ENCODE measurements at places on chromosomes 4 and X.
A peak's percentile ranks its signal among the peaks of the same experiment; 100 is the strongest.

GRCh38 chr4:39700554-39700953 lies 2.6 kb downstream of the UBE2K start:
- DNase-seq = no peak

- no peak for DNase-seq
These were observed 68.7 kb downstream of the NSD2 start for GRCh38 chr4:1939664-1940509.

GRCh38 chr4:168516841-168517240 lies 20.0 kb downstream of the PALLD start:
- no peak for DNase-seq

DNA sequence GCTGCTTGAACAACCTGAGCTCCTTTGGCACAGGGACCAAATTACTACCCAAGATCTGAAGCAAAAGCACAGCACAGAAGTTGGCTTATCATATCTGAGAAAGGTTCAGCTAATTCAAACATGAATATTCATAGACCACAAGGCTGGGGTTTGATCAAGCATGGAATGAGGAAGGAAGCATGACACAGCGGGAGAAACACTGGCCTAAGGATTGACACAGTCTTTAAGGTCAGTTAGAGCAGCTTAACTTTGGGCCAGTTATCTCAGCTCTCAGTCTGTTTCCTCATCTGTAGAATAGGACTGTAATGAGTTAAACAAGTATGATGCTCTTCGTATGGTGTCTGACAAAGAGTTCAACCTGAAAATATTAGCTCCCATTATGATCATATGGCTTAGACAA lies 88.5 kb upstream of the CBR4 start:
- DNase-seq = no peak

GRCh38 chr4:74021601-74022000 lies 16.9 kb downstream of the CXCL3 start:
- no peak for DNase-seq

- no peak for DNase-seq
These were observed 127.1 kb upstream of the PCDH18 start for GRCh38 chr4:137659431-137659830.

DNA sequence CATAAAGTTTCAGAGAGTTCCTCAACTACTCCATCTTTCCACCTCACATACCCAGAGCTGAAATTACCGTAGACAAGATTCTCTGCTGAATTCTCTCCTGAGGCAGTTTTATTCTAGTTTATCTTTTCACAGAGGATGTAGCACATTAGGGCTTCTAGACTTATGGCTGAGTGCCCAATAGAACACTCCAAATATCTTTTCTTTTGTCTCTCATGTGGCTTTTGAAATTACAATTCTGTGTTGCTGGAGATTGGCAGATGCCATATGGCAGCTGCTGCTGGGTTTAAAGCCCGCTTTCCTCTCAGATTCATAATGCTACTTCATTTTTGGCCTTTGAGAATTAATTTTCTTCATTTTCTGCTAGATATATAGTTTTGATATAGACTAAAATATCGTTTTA lies 107.6 kb upstream of the BANK1 start:
- DNase-seq = no peak

DNA sequence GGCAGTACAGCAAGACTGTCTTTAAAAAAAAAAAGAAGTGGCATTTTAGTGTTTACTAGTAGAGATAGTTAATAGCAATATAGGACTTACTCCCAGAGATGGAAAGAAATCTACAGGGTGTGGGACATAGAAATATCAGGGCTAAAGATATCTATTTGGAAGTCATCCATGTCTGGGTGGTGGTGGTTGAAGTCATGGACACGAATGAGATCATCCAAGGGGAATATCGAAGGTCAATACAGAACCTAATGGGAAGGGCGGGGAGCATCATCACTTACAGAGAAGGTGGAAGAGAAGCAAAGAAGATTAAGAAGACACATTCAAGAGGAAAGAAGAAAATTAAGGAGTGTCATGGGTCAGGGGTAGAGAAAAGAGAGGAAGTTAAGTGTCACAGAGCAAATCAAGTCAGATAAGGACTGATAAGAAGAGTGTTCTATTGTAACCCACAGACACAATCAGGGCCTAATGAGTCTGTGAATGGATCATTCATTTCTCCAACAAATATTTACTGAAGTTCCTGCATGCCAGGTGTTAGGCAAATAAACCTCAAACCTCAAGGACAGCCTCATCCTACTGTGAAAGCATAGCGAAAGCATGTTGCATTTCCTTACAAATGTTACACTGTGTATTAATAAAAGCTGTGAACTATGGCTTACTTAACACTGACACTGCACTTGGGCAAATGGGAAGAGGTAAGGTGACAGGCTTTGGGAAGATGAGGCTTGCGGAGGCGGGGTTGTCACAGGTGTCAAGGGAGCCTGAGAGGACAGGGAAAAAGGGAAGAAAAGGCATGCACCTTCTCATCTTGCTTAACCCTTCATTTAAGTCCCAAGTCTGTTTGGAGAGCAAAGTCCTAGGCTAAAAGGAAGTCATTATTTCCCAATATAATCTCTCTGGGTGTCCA lies 65.3 kb downstream of the ELOVL6 start:
- DNase-seq = no peak

DNA sequence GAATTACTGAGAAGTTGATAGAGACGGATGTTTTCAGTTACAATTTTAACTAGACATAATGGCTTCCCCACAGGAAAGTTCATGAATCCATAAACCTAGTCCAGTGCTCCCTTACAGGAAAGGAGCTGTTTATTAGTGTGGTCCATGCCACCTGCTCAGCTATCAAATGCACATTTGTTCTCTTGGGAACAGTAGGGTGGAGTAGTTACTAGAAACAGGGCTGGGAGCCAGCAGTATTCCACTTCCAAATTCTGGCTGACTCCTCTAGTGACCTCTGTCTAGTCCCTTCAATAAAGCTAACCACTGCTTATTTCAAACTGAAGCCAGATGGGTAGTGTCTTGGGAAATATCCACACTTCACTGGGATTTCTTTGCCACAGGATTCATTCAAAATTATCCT lies 88.4 kb upstream of the TLL1 start:
- no peak for DNase-seq

DNA sequence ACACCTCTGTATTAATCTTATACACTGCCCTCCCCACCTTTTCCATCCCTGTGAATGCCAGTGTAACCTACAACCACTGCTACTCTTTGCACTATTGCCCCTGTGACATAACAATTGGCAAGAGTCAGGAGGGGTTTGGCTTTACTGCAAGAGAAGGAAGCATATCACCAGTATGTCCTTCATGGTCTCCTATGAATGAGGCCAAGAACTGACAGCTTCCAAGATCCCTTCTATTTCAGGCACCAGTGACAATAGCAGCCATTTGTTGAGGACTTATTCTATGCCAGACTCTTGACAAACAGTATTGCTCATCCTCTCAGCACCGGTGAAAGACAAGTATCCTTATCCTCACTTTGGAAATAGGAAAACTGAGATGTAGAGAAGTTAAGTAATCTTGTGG lies 363.9 kb downstream of the MID1IP1 start:
- DNase-seq = no peak

DNA sequence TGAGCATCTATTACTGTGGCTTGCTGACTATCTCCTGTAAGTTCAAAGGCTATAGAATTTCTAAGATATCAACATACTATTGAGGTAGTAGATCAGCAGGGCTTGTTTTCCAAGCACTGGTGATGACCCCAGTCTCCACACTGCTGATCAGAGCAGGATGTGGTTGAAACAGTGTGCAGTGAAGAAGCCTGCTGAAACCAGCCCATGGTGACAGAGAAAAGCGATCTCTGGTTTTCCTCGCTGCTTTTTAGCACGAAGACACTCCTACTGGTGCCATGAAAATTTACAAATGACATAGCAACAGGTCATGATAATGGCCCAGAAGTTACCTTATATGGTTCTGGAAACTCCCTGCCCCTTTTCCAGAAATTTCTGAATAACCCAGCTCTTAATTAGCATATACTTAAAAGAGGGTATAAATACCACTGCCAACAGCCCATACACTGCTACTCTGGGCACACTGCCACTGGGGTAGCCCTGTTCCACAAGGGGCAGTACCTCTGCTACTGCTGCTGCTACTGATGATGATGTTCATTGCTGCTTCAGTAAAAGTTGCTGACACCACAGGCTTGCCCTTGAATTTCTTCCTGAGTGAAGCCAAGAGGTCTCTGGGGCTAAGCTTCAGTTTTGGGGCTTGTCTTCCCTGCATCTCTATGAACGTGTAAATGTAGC lies 1689.5 kb upstream of the PCDH10 start:
- DNase-seq = no peak

DNA sequence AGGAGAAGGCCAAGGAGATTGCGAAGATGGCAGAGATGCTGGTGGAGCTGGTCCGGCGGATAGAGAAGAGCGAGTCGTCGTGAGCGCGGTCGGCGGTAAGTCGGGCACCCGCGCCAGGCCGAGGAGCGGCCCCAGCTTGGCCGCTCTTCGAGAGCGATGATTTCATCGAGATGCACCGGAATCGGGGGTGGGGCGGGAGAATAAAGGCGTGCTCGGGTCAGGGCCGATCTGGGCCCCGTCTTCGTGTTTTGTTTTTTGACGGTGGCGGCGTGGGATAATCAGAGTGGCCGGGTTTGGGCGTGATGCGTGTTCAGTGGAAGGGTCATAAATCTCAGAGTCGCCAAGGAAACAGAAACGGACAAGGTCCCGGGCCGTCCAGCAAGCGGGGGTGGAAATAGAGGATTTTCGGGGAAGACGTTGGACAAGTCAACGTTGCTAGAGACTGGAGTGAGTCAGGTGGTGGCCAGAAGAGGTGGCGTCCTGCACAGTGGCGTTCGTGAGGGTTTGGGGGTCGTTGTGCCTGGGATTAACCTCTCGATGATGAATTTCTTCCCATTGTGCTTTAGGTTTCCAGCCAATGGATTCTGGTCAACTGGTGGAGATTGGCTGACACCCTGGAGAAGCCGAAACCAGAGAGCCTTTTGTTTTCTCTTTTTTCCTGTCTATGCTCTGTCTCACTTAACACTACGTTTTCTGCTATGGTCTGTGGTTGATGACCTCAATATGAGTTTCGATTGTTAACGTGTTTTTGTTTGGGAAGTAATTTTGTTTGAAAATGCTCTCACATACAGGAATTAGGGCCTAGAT lies 882 bp downstream of the MRFAP1 start:
- DNase-seq = peak; percentile 18

GRCh38 chr4:75679876-75680575 lies 6.8 kb upstream of the G3BP2 start:
- no peak for DNase-seq

GRCh38 chr4:113462286-113462685 lies 299.3 kb downstream of the CAMK2D start:
- DNase-seq = no peak

GRCh38 chr4:4639370-4639769 lies 97.5 kb upstream of the STX18 start:
- no peak for DNase-seq

DNA sequence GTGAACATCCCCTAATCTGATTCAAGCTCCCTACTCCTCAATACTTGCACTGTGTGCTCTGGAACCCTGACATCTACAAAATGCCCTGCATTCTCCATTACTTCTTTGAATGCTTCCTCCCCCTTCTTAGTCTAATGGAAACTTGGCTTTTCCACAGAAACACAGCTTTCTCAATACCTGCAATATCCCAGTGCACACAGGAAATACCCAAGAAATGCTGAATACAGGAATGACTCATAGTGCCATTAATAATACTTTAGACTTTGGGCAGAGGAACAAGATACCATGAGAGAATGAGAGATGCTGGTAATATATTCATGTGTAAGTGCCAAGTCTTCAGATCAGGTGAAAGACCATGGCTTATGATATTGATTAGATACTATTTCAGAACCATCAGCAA lies 5.6 kb downstream of the QRFPR start:
- DNase-seq = no peak

GRCh38 chrX:117092641-117093040 lies 629.9 kb upstream of the CT83 start:
- DNase-seq = no peak

DNA sequence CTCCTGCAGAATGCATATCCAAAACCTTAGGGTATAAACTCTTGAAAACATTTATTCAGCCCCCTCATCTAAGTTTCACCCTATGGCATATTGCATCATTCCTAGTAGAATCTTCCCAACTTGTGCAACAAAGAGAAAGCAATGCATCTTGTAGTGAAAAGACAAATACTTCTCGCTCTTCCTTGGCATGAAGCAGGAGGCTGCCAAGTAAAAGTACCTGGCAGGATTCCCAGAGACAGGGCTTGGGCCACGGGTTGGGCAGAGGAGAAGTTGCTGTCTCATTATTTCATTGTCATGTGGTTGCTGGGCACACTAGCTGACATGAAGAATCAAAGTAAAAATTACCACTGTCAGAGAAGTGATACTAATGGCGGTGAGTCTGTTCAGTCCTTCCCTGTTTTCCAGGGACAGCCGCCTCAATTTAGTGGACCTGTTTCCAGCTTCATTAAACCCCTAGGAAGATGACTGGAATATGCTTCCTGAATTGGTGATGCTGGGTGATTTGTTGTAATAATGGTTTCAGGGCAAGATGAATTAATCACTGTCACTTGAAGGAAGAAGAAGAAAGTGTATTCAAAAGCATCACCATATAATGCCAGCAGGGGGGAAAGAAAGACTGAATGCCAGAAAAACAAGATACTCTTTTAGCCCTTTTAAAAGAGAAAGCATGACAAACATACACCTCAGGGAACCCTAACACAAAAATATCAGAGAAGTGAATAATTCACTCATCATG lies 380.5 kb upstream of the IGFBP7 start:
- DNase-seq = no peak

DNA sequence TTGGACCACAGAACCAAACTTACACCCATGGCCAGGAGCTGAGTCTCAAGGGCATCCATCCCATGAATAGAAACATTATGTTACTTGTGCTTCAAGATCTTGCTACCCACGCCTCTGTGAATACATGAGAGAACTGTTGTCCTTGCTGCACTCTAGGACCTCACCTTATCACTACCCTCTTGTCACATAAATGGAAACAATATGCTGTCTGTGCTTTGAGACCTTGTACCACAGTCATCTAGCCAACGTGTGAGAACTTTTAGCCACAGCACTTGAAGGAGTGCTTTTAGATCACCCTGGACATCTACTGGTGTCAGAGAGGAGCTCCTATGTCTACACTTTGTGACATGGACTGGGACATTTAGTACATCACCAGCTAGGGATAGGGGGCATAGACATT lies 30.7 kb upstream of the HUWE1 start:
- DNase-seq = no peak

GRCh38 chrX:46704767-46705386 lies 54.0 kb downstream of the SLC9A7 start:
- DNase-seq = no peak

- no peak for DNase-seq
These were observed 310.8 kb upstream of the SLIT2 start for GRCh38 chr4:19940861-19941260.

DNA sequence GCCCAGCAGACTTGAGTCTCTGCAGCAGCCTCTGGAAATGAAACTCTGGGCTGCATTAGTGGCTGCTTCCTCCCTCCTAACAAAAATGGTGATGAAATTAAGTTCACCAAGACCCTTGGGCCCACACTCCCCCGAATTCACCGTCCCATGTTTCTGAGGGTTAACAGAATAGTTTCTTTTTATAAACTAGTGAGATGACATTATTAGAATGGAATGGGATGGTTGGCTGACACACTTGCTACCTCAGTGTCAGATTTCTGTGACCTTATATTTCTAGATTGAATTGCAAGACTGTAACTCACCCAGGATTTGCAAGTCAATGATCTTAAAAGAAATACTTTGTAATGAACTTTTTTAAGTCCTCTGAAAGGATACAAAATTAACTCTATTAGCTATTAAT lies 127.1 kb downstream of the SHROOM3 start:
- no peak for DNase-seq
